ENCODE measurements at places on chromosomes 6 and 20.

DNA sequence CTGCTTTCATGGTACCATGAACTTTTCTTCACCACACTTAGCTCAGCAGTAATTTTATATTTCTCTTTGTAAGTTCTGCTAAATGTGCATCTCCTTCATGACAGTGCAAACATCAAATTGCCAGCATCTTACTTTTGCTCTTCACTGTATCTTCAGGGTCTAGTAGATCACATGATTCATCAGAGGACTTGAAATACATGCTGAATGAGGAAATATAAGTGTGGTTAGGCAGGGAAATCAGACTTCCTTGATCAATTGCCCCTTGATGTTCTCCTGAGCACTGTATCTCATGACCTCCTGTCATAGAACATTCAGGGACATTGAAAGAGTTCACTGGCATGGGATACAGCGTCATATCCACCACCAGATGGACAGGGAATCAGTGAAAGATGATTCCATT, 25.3 kb upstream of the POLR1H start:
- no peak for DNase-seq

GRCh38 chr6:44367681-44368080, 19.8 kb upstream of the CDC5L start:
- DNase-seq, result no peak

- no peak for DNase-seq
These were observed 4.1 kb upstream of the KCNQ5 start for GRCh38 chr6:72617721-72618120.

- no peak for DNase-seq
These were observed 17.3 kb downstream of the NAA20 start for GRCh38 chr20:20034486-20034885.

DNA sequence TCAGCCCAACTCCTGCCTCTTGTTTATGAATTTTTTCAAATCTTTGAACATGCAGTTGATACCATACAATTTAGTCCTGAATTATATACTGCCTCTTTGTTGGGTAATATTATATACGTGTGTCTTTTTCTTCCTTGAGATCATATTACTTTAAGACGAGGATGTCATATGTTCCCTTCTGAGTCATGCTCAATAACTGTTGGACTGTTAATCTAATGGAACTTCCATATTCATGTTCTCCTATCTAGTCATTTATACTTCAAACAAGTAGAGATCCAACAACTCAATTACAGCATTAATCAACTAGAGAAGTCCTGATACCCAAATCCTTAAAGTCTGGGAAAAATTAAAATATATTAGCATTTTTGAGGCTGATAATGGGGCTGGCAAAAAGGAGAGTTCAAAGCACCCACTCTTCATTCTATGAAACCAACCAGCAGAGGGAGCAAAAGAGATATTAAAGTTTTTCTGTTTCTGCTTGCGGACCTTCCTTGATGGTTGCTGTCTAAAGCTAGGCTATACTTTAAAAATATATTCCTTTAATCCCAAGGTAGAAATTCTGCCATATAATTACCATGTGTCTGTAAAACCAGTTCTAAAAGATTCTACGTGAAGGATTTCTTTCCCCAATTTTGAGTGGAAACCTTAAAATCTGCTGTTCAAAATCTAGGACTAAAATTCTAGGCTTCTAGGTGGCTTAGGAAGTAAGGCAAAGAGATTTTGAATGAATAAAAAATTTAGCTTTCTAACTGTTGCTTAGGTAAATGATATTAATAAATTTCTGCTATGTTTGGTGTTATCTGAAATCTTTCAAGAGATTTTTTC, 498.9 kb downstream of the BCKDHB start:
- peak; percentile 45 for DNase-seq

- no peak for DNase-seq
These were observed 329.8 kb upstream of the EPHA7 start for GRCh38 chr6:93749191-93749590.

- no peak for DNase-seq
These were observed 30.2 kb downstream of the MBOAT1 start for GRCh38 chr6:20182069-20182468.

DNA sequence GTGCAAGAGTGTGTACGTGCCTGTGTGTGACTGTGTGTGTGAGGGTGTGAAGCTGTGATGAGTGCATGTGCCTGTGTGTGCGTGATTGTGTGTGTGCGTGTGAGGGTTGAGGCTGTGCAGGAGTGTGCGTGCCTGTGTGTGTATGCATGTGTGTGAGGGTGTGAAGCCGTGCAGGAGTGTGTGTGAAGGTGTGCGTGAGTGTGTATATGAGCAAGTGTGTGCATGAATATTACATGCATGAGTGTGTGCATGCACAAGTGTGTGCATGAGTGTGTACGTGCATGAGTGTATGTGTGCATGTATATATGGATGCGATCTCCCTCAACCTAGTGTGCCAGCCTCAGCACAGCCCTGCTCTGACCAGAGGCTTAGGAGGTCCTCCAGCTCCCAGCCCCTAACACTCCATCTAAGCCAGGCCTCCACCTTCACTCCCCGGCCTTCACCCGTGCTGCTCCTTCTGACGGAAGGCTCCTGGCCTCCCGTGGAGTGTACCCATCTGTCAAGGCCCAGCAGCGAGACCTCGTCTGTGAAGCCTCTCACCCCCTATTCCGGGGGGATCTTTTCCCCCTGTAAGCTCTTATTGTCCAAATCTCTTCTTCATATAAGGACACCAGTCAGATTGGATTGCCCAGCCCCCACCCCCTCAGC, 19.9 kb upstream of the PHACTR3 start:
- no peak for DNase-seq

- DNase-seq, result no peak
These were observed 404.4 kb downstream of the BMP2 start for GRCh38 chr20:7171911-7172310.

GRCh38 chr6:20117474-20117873, 94.8 kb downstream of the MBOAT1 start:
- DNase-seq, result no peak

- DNase-seq, result peak; percentile 8
These were observed 46.7 kb downstream of the TIAM2 start for GRCh38 chr6:155041741-155042279.

- no peak for DNase-seq
These were observed 252.0 kb downstream of the KIF16B start for GRCh38 chr20:16321291-16321690.

- DNase-seq, result no peak
These were observed 96.8 kb downstream of the PDE10A start for GRCh38 chr6:165566088-165566828.

- DNase-seq, result no peak
These were observed 766 bp upstream of the TINAG start for GRCh38 chr6:54307439-54307910.

GRCh38 chr20:54570561-54570960, 95.2 kb downstream of the DOK5 start:
- no peak for DNase-seq

DNA sequence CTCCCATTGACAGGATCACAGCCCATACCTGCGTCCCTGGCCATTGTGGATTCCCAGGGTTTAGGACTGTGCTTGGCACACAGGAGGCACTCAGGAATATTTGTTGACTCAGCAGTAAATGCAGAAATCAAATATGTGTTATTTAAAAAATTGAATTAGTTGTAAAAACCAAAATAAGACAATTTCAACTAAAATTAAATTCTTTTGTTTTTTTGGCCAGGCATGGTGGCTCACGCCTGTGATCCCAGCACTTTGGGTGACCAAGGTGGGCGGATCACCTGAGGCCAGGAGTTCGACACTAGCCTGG, 85.3 kb downstream of the ZDHHC14 start:
- no peak for DNase-seq

DNA sequence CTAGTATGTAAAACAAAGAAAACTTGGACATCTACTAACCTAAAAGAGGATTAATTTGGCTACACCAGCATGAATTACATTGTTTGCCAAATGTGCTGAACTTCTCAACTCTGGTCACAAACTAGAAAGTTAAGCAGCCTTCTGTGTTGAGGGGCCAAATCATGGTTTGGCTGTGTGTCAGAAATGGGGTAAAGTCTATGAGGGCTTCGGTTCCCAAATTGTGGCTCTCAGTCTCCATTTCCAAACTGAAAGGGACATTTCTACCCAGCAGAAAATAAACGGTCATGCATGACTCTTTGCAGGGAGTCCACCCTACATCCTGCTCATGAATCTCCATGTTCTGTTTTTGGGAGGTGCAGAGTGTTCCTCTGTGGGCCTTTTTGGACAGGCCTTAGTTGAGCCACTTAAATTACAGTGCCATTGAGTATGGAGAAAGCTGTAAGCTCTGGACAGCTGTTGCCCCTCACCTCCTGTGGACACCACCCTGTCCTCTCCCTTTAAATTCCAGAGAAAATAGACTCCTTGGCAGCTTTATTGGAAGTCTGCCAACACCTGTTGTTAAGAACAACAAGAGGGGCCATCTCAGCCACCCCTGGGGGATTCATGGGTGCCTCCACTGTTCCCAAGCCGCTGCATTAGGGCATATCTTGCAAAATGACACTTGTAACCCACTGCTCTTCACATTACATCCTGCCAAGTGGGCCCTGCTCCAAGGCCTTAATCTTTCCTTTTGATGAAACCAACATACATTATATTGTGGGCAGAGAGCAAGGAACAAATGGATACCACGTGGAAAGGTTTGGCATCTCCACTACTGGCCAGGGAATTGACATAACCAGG, 27.5 kb upstream of the SNRPC start:
- DNase-seq, result no peak

- no peak for DNase-seq
These were observed 43.5 kb upstream of the RIN2 start for GRCh38 chr20:19714579-19714840.
